Liver (tissue), 10 donors: ENCODE measurements at places on chromosomes 5 and 9. TPM values are rescaled to one million over a fixed set of nuclear protein-coding genes. Genes with fewer than 3 reads are reported as not detected.

CRB2 gene
- not detected for total RNA-seq

ANKRD33B gene
- total RNA-seq = 0.25 TPM

GRCh38 chr9:127175764-127176163, 53.3 kb upstream of the ANGPTL2 start:
- peak; percentile 6 for DNase-seq

GRCh38 chr9:90775657-90776056, 26.0 kb upstream of the SYK start:
- no peak for DNase-seq

DNA sequence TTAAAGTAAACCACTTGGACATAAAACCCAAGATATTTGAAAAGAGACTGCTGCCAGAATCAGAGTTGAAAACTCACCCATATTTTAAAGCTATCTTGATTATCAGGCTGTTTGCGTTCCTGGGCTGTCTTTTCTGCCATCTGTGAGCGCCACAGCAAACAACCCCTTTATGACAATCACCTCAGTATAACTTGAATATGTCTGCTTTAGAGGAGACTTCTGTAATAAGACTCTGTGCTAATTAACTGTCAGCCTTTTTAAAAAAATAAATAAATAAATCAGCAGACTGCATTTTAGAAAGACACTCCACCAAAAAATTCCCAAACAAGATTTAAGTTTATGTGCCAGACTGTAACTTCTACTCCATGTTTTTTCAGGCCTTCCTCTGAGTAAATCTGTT, 375.7 kb upstream of the CCNH start:
- DNase-seq = no peak

- DNase-seq = no peak
These were observed 15.4 kb upstream of the UBAC1 start for GRCh38 chr9:135976531-135976930.

- DNase-seq = no peak
These were observed 12.9 kb downstream of the BARHL1 start for GRCh38 chr9:132595319-132595718.

DNA sequence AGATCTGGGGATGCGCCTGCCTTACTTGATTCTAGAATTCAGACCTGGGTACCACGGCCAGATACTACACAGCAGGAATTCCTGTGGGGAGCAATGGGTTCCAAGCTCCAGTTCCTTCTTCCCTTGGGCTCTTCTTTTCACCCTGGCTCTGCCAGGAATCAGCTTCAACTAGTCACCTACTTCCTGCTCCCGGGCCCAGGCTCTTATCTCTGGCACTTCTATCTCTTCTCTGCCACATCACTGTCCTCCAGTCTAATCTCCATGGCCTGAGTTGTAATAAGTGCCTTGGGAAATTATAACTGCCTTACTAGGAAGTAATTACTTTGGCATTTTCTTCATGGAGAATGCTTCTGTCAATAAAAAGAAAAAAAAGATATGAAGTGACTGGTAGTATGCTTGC, 26.2 kb upstream of the SERINC5 start:
- DNase-seq = no peak

DNA sequence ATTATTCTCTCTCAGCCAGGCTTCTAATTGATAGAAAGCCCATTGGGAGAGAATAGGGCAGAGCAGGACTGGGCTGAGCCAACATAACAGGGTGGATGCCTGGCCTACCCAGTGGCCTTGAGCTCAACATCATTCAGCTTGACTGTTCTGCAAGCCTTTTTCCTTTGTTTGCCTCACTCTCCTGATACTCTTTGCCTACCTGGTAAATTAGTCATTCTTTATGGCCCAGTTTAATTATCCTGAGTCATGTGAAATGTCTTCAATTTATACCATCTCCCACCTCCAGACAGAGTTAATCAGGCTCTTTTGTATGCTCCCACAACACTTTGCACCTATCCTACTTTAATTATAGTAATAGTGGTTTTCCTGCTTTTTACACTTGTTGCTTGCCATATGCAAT, 13.6 kb downstream of the GLRA1 start:
- no peak for DNase-seq

GRCh38 chr9:76894198-76894597, 11.7 kb downstream of the PRUNE2 start:
- DNase-seq = no peak

DNA sequence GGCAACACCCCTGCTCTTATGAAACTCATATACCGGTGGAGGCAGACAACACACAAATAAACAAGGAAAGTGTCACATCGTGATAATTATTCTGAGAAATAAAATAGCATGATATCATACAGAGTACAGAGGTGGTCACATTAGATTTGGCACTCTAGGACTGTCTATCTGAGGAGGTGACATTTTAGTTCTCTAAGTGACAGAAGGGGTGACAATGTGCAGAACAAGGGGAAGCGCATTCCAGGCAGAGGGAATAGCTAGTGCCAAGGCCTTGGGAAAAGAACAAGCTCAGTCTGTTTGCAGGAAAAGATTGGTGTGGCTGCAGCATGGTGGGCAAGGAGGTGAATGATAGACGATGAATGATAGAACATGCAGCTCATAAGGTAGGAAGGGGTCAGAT, 12.7 kb upstream of the IRF1 start:
- no peak for DNase-seq

DNA sequence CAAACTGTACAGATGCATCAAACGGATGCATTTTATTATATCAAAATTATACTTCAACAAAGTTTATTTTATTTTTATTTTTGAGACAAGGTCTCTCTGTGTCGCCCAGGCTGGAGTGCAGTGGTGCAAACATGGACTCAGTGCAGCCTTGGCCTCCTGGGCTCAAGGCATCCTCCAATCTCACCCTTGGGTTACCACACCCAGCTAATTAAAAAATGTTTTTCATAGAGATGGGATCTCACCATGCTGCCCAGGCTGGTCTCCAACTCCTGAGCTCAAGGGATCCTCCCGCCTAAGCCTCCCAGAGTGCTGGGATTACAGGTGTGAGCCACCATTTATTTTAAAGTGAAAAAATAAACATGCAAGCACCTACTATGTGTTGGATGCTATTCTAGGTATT, 40.1 kb upstream of the STXBP1 start:
- no peak for DNase-seq

- DNase-seq = no peak
These were observed 101.3 kb downstream of the CFAP90 start for GRCh38 chr5:7749626-7750025.

GRCh38 chr9:69193685-69194032, 19.6 kb downstream of the TJP2 start:
- DNase-seq = no peak
